ENCODE measurements at places on chromosomes 2 and 18. TPM values are rescaled to one million over a fixed set of nuclear protein-coding genes. Genes with fewer than 3 reads are reported as not detected.

EGR4 gene
- not detected for total RNA-seq

- no peak for DNase-seq
These were observed 14.9 kb downstream of the ERFE start for GRCh38 chr2:238173692-238174091.

CPO gene
- 0.27 TPM for total RNA-seq

DTYMK gene
- 10.5 TPM for total RNA-seq

UGT1A10 gene
- total RNA-seq = not detected

- DNase-seq = no peak
These were observed 233.0 kb downstream of the TPGS2 start for GRCh38 chr18:36595818-36596215.

- DNase-seq = no peak
These were observed 32.1 kb upstream of the CHRNA1 start for GRCh38 chr2:174796319-174796771.

DNA sequence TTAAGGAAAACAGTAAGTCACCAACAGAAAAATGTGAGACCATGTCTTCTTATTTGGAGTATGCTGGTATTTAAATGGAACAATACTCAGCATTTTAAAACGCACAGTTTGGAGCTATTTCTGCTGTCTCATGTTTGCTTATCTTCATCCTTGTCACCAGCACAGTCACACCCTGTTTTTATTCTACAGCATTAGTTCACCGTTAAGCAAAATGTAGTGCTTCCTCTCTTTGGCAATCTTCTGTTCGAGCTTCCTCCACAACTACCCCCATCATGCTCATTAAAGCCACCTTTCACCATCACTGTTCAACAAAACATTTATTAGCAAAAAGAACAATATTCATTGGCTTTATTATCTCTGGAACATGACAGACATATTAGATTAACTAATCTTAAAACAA, 64.0 kb downstream of the SLC40A1 start:
- DNase-seq = no peak

HOXD8 gene
- 0.92 TPM for total RNA-seq

DNA sequence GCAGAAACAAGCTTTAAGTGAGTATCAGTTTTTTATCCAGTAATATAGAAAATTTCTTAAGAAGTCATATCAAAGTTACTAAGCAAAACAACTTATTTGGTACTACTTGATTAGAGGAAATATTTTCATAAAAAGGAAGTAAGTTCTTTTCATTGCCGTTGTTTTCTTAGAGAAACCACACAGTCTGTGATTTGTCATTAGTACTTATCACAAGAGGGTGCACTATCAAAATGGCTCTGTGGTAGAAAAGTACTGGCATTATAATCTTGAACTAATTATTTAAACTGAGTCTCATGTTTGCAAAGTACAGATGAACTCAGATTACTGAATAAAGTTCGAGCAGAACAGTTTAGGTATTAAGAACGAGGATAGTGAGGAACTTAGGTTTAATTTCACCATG, 93.4 kb downstream of the IKZF2 start:
- no peak for DNase-seq
